ENCODE measurements at places on chromosomes 13 and 19.

DNA sequence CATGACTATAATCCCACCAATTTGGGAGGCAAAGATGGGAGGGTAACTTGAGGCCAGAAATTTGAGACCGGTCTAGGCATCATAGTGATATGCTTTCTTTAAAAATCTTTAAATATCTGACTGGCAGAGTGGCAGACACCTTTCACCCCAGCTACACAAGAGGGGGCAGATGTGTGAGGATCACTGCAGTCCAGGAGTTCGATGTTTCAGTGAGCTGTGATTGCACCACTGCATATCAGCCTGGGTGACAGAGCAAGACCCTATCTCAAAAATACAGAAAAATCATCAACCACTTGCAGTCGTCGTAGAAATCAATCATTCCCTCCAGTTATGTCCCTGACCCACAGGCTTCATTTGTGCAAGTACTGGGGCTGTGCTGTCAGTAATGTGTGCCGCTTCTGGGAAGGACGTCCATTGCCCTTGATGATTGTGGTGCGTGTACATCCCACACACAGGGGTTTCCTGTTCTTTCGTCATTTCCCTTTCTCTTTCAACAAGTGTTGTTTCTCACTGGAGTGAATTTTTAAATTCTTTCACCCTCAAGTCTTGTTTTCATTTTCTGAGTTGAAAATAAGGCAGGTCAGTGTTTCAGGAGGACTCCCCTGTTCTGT, 1.4 kb downstream of the LGALS14 start:
- no peak for DNase-seq

- DNase-seq, result no peak
Observed at GRCh38 chr19:15841875-15842569, 26.6 kb upstream of the OR10H1 start.

DNA sequence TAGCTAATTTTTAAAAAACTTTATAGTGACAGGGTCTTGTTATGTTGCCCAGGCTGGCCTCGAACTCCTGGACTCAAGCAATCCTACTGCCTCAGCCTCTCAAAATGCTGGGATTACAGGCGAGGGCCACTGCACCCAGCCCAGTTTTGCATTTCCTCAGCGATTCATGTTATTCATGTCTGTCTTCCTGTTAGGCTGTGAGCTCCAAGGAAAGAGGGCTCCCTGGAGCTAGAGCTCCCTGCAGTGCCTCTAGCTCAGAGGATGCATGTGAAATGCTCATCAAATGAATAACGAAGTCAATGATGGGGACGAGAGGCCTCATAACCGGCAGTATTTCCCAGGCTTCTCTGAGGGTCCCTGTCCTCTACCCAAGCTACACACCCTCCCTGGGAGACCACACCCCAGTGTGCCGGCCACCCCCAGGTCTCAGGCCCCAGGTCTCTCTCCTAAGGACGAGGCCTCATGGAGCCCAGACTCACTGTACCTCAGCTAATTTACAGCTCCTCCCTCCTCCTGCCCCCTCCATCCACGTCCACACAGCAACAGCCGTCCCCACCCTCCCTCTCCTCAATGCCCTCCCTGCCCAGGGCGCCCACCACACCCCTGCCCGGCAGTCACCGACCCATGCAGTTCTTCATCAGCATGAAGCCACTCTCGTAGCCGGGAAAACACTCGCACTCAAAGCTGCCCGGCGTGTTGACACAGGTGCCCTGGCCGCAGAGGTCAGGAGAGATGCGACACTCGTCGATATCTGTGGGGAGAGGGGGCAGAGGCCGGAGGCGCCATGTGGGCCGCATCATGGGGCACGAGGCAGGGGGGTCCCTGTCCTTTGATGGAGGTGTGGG, 28.5 kb downstream of the FBN3 start:
- DNase-seq, result no peak

DNA sequence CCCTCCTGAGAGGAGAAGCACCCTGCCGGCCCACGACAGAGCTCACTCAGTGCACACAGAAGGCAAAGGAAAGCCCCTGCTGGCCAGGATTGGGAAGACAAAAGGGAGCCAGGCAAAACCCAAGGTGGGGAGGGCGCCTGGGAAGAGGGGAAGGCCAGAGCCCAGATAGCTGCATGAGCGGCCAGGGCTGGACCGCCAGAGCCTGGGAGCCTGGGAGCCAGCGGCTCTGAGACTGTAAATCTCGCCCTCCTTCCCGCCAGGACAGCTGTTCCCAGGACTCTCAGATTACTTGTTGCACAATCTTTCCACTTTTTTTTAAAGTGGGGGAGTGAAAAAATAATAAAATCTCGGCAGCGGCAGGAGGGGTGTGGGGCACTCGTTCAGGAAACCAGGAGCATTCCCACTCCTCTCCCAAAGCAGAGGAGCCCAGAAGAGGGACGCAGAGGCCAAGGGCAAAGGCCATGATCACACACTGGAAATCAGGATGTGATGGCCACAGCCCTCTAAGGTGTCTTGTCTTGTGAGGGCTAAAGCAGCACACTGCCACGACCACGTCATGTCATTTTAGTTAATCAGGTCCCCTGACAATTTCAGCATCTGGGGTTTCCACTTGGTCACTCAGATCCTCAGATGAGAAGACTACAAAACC, 19.6 kb upstream of the EPHX3 start:
- DNase-seq, result no peak

DNA sequence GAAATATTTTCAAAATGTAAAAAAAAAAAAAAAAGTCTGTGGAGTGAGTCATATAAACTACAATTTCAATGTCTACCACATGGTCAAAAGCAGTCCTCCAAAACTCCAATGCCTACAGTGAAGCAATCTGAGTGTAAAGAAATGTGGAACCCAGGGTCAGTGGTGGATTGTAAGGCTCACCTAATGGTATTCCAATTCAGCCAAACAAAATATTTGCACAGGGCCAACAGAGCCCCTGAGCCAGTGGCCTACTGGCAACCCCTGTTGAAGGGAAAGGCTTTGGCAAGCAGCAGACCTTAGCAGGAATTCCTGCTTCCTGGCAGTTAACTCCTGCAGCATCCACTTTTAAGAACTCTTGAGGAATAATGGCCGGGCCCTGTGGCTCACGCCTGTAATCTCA, 3.4 kb downstream of the DNMT1 start:
- peak; percentile 49 for DNase-seq

DNA sequence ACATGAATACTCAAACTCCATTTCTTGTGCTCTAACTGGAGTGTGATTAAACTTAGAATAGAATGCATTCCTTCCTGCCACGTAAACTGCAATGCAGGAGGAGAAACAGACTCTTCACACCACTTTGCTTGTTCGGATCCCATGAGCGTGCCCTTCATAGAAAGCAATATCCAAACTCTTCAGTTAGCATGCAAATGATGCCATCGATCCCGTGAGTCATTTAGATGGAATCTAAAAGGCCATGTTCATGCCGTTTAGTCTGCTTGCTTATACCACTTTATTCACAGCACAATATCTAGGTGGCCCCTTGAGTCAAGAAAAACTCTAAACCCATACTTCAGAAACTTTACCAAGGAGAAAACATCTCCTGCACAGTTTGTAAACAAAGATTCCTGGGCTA, 225.8 kb downstream of the OXGR1 start:
- no peak for DNase-seq

GRCh38 chr19:6038634-6039405, 60.9 kb upstream of the RANBP3 start:
- no peak for DNase-seq

GRCh38 chr19:27770095-27770494, 1442.9 kb downstream of the UQCRFS1 start:
- DNase-seq, result no peak

- no peak for DNase-seq
Observed at GRCh38 chr13:28586439-28587173, 72.3 kb upstream of the POMP start.

DNA sequence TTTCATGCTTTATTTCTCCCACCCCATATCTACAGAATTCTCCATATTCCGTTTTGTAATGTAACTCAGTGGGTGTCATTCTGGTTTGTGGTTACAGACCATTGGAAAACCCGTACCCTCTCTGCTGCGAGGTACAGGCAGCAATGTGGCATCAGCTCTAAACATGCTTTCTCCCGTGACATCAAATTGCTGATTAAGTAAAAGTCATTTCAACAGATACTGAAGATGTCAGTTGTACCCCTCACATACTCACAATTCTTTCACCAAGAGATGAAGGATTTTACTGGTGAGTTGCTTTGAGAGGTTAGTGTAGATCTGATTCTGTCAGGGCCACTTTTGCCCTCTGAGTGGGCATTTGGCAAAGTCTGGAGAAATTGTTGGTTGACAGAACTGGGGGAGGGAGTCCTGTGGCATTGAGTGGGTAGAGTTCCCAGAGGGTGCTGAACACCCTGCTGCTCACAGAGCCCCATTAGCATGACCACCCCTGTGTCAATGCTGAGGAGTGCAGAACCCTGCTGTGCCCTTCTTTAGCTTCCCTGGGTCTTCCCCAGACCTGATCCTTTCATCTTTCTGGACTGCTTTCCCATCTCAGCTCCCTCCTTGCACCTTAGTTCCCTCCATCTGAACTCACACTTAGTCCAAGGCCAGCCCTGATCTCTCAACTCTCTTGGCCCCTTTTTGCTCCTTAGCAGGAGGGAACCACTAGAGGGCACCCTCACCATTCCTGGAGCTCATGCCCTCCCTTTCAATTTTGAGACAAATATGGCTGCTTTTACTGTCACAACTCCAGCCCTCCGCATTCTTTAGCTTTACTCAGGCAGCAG, 39.9 kb upstream of the CEACAM8 start:
- DNase-seq, result peak; percentile 31

- no peak for DNase-seq
Observed at GRCh38 chr19:7382694-7383093, 34.0 kb downstream of the ARHGEF18 start.

DNA sequence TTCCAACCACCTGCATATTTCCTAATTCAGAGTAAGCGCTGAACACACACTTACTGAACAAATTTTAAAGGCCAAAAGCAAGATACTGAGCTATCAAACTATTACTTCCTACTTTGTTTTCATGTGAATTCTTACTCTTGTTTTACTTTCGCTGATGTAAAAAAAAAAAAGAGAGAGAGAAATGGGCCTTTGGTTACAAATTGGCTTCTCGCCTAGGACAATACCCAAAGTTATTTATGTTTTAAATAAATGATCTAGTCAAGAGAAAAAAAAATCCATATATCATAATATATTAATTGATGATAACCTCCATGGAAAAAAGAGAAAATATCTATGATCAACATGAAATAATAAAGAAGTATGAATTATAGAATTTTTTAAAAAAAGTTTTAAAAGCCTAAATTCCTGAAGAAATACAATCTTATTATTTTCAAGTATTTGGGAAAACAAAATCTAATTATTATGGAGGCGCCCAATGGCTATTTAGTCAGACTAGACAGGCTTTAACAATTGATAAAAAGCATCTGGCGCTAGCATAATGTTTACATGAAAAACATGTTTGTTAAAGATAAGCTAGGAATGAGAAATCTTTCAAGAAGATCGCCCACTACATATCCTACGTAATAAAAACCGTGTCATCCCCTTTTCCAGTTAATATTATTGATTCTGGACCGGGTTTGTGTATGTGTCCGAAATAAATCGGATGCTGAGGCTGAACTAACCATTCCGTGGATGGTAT, 9.0 kb downstream of the COL4A1 start:
- DNase-seq, result no peak

DNA sequence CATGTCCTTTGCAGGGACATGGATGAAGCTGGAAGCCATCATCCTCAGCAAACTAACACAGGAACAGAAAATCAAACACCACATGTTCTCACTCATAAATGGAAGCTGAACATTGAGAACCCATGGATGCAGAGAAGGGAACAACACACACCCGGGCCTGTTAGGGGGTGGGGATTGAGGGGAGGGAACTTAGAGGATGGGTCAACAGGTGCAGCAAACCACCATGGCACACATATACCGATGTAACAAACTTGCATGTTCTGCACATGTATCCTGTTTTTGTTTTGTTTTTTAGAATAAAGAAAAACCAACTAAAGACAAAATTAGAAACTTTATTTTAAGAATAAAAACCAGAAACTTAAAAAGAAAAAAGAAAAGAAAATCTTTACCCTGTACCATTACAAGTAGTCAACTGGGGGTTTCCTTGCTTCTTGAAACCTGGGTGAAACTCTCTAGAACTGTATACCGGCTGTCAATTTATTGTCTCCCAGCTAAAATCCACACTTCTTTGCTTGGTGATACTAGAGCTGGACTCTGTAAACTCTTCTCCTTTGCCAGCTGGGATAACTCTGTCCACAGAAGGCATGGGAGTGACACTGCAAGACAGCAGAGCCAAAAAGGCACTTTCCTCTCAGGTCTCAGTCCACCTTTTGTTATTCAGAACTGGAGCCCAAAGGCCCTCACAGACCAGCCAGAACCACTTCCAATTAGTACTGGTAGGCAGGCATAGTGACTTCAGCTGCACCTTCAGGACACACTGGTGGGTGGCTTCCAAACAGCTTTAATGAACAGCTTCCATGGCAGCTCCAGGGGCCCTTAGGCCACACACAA, 9.0 kb downstream of the MICU2 start:
- no peak for DNase-seq

DNA sequence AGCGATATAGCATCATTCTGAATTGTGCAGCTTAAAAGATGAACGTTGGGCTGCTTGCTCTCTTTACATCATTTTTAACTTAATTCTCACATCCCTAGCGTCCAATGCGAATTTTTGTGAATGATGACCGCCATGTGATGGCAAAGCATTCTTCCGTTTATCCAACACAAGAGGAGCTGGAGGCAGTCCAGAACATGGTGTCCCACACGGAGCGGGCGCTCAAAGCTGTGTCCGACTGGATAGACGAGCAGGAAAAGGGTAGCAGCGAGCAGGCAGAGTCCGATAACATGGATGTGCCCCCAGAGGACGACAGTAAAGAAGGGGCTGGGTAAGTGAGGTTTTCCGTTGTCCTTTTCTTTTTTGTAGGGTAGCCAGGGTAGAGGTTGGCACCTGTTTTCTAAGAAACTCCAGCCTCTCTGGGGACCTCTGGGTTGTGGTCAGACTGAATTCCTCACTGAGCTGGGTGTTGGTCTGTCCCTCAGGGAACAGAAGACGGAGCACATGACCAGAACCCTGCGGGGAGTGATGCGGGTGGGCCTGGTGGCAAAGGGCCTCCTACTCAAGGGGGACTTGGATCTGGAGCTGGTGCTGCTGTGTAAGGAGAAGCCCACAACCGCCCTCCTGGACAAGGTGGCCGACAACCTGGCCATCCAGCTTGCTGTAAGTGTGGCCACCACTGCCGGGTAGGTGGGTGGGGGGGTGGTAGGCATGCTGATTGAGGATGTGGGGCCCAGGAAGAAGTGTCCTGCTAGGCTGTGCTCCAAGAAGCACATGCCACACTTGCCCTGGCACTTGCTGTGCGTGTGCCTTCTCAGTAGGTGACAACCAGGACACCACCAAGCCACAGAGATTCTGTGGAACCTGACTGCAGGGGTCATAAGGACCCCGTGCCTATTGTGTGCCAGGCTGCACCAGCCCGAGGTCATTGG, 17.0 kb downstream of the ILF3 start:
- DNase-seq, result no peak

DNA sequence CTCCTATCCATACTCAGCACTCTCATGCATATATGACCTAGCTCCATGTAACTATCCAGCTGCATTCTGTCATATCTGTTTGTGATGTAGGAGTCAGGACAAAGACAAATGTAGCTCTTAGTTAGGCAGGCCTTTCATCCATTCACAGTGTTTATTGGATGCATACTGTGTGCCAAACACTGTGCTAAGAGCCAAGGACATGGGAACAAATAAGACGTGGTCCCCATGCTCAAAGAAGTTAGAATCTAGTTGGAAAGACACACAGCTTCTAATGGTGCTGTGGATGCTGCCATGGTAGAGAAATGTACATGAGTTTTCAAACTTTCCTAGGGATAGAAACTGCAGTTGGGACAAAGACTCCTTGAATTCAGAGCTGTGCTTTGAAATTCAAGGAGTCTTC, 31.7 kb upstream of the IL17D start:
- no peak for DNase-seq

- no peak for DNase-seq
Observed at GRCh38 chr13:109387471-109387870, 398.9 kb downstream of the IRS2 start.

Measured in NCI-H2029 (cell line).